AG08395 (cell line): ENCODE measurements at places on chromosomes 1 and 21.

- no peak for DNase-seq
Measured at GRCh38 chr1:55673416-55673815, 458.3 kb upstream of the USP24 start.

GRCh38 chr1:50251702-50252101, 143.0 kb downstream of the ELAVL4 start:
- DNase-seq, result no peak

DNA sequence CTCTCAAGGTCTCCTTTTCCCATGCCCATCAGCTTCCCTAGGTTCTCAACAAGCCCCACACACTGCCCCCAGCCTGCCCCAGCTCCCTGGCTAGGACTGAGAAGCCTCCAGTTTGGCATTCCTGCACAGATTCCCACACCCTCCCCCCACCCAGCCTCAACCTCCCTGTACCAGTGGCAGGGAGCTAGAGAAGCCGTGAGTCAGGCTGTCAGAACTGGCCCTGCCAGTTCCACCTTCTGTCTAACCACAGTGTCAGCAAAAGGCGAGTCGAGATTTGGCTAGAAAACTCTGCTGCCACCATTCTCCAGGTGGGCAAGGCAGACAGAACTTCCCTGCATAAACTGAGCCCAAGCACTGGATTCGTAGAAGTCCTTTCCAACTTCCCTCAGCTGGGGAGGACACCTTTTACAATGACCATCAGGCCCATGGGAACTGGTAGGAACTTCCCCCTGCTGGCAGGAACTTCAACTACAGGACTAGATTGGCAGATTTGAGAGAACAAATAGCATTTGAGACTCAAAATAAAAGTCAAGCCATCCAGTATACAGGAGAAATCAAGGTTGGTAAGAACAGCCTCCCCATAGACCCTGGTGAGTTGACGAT, 31.0 kb downstream of the TNNT2 start:
- DNase-seq, result peak; percentile 71

GRCh38 chr1:158654086-158654485, 32.4 kb downstream of the SPTA1 start:
- no peak for DNase-seq

DNA sequence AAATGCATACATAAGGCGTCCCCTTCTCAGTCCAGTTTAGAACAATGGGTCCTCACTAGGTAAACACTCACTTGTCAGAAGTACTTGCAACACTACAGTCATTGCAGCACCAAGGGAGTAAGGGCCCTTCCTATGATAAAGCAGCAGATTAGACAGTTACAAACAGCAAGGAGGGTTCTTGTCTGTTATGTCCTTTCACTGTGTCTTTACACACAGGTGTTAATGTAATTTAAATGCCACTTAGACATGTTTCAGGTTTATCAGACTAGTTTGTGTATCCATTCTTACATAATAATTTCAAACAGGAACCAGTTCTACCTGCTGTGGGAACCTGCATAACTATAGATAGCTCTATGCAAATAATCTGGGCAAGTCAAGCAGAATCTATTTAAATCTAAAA, 105.6 kb upstream of the USH2A start:
- DNase-seq, result no peak

DNA sequence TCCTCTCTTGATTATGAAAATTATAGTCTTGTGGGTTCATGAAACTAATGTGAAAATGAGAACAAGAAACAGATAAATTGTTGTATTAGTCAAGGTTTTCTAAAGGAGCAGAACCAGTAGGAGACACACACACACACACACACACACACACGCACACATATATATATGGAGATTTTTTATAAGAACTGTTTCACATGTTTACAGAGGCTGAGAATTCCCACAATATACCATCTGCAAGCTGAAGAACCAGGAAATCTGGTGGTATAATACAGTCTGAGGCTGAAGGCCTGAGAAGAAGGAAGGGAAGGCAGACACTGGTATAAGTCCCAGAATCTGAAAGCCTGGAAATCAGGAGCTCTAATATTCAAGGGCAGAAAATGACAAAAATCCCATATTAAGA, 70.9 kb upstream of the RGS18 start:
- DNase-seq, result no peak

DNA sequence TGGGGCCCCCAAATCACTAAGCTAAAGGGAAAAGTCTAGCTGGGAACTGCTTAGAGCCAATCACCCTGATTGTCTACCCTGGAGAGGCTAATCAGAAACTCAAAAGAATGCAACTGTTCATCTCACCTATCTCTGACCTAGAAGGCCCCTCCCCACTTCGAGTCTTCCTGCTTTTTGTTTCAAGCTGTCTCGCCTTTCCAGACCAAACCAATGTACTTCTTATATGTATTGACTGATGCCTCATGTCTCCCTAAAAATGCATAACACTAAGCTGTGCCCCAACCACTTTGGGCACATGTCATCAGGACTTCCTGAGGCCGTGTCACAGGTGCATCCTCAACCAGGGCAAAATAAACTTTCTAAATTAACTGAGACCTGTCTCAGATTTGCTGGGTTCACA, 209.5 kb downstream of the APP start:
- DNase-seq, result no peak

- DNase-seq, result no peak
Measured at GRCh38 chr1:8115769-8116167, 89.7 kb upstream of the ERRFI1 start.

DNA sequence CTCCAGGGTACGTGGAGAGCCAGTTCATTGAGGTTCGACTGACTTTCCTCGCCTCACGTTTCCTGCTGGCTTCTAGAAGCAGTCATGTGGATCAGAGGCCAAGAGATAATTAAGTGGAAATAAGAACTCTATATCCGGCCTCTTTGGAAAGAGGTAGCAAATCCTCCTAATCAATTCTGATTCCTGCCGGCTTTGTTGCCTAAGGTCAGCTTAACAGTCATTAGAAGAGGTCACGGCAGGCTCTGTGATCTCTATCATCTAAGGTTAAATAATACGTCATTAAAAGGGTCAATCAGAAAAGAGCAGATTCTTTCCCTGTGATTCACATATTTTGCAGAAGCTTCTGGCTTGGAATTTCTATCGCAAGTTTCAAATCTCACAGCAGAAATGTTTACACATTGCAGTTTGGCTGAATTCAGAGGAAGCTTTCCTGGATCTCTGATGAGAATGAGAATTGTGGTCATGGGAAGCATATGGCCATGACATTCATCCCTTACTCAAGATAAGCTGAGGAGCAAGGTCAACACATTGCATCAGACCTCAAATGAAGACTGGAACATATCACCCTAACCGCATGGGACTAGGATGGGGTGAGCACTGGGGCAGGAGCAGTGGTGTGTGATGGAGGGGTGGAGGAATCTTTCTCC, 189.4 kb downstream of the PBX1 start:
- peak; percentile 78 for DNase-seq

GRCh38 chr1:82947278-82947677, 1051.7 kb downstream of the TTLL7 start:
- DNase-seq, result peak; percentile 9

DNA sequence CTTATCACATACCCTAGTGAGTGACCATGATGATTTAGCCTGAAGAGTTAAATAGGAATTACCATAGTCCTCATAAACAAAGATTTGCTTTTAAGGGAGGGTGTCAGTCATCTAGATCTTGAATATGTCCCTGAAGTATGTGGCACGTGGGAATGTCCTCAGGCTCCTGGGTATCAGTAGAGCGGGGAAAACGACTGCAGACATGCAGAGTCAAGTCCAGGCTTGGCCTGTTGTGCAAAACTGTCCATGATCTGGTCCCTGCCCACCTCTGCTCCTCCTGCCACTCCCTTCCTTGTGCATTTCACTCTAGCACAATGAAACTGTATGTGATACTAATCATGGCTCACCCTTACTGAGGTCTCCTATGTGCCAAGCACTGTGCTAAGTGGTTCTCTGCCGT, 12.9 kb downstream of the MOV10 start:
- DNase-seq, result no peak

DNA sequence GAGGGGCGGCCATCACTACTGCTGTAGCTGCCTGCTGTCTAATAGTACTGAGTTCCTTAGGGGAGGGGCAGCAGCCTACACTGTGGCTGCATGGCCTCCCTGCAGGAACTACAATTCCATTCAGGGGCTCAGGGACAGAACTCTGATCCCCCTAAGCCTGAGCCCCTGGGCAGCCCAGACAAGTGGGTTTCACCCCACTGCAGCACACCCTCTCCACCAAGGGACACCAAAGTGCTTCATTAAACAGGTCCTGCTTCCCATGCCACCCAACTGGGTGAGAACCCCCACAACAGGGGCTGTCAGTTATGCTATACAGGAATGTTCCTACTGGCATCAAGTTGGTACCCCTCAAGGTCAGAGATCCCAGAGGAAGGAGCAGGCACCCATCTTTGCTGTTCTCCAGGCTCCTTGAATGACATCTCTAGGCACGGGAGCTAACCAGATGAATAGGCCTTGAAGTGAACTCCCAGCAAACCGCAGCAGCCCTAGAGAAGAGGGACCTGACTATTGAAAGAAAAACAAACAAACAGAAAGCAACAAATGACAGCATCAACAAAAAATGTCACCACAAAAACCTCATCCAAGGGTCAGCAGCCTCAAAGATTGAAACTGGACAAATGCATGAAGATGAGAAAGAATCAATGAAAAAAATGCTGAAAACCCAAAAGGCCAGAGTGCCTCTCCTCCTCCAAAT, 437.4 kb downstream of the NUF2 start:
- no peak for DNase-seq

DNA sequence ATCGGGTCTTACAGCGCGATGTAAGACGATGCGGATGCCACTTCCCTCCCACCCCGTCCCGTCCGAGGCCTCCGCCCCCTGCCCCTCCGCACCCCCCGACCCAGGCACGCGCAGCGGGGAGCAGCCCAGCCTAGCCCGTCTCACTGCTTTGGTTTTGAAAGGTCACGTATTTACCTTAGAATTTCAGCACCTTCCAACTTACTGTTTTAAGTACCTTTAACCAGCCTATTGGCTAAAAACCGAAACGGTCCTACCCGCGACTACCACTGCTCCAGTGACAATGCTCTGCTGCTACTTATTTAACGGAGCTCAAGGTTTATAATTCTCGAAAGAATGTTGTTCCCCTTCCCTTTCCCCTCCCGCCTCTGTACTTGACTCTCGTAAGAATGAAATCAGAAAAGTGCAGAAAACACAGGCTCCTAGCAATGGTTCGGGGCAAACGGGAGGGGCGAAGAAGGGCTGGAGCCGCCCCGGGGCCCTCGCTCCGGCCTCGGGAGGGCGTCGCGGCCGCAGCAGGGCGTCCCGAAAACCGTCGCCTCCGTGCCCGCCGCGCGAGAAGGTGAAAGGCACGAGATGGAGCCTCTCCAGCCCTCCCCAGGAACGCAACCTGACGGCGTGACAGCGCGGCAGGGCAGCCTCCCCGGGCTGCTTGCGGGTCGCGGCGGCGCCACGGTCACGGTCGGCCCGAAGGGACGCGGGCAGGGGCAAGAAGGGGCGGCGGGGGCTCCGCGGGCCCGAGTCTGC, 667 bp downstream of the TMEM50B start:
- DNase-seq, result peak; percentile 54
